BJ (cell line): ENCODE measurements at places on chromosomes 2 and 18.
A peak's percentile ranks its signal among the peaks of the same experiment; 100 is the strongest.

- no peak for DNase-seq
Measured at GRCh38 chr18:65544701-65545100, 206.1 kb upstream of the CDH7 start.

GRCh38 chr2:207505728-207506127 is 24.0 kb upstream of the CREB1 start:
- peak; percentile 62 for DNase-seq

DNA sequence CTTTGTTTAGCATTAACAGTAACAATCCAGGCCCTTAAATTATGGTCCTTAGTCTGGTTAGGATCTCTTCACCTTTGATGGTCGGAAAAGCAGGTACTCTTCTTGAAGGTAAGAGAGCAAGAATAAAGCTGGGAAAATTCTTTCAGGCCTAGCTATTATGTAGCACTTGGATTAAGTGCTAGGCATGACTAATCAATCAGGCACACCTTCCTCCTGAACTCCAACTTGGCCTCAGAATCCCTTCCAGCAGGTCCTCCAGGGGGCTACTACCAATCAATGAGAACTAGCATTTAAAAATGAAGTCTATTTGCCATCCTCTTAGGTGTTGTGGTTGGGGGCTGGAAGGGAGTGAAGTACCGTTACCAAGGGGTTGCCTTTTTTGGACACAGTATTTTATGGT is 3.7 kb downstream of the SMYD1 start:
- no peak for DNase-seq

DNA sequence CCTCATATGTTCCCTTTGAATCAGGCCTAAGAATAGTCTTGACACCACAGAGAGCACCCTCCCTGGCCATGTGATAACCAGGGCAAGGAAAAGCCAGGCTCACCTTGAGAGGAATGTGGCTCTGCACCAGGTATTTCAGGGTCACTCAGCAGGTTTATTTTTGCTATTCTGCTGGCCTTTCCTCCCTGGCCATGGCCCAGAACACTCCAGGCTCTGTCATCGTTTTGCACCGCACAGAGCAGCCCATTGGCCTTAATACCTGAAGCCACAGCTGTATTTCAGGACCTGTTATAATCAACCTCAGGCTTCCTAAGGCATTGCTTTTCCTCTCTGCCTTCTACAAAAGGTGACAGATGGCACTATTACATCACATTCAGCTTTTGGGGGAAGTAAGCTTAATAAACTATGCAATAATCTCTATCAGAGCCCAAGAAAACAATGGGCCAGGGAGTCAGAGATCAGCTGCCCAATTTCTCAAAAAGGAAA is 668.3 kb downstream of the IRS1 start:
- no peak for DNase-seq

DNA sequence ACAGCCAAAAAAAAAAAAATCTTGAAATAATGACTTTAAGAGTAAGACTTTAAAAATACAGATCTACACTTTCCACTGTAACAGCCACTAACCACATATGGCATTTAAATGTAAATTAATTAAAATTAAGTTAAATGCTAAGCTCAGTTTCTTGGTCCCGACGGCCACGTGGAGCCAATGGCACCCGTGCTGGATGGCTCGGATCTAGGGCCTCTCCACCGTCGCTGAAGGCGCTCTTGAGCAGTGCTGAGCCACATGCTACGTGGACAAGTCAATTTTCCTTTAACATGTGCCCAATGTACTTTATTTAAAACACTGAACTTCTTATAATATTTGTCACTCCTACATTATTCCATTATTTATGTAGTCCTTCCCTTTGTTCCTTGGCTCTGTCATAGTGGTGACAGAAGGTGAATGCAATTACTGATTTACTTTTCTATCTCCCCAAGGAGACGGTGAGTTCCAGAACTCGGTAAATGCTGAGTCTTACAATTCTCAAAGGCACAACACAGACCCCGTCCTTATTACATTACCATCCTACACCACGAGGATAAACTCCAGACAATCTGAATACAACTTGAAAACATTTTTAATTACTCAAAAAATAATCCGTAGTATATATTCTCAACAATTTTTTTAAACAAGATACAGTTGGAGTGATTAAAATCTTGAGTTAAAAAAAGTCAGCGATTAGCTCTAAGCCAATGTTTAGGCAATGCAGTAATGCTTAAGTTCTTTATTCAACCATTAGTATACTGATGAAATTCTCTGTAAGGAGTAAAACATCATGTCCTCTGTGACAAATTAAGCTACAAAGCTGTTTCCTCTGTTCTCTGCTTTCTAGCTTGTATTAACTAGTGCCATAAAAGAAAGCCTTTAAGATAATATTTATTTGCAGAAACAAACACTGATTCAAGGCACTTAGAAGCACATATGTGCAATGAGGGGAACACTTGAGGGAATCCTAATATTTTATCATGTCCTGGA is 95.1 kb downstream of the AFF3 start:
- DNase-seq, result no peak

- DNase-seq, result no peak
Measured at GRCh38 chr18:13269013-13269280, 50.4 kb downstream of the LDLRAD4 start.

GRCh38 chr2:203916756-203917155 is 19.8 kb upstream of the ICOS start:
- DNase-seq, result no peak

- no peak for DNase-seq
Measured at GRCh38 chr18:58992301-58993231, 127.9 kb downstream of the ZNF532 start.

DNA sequence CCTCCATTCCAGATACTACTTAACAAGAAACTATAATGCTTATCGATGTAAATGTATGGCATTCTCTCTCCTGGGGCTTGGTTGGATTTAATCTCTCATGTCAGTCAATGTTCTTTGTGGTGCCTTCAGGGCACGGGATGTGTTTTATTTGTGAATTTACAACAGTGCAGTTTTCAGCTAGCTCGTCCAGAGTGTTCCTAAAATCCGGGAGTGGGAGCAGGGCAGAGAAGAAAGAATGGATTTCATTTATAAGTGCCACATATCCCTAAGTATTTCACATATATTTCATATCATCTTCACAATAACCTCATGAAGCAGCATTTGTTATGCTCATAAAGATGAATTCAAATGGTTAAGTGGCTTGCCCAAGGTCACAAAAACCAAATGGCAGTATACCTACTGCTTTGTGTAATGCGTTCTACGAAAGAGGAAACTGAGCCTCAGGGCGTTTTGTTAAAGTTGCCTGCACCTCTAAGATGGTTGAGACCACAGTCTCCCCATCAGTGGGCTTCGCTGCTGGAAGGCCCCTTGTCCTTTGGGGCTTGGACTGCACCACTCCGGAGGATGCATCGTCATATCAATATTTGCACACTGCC is 134.7 kb upstream of the MGAT5 start:
- no peak for DNase-seq

DNA sequence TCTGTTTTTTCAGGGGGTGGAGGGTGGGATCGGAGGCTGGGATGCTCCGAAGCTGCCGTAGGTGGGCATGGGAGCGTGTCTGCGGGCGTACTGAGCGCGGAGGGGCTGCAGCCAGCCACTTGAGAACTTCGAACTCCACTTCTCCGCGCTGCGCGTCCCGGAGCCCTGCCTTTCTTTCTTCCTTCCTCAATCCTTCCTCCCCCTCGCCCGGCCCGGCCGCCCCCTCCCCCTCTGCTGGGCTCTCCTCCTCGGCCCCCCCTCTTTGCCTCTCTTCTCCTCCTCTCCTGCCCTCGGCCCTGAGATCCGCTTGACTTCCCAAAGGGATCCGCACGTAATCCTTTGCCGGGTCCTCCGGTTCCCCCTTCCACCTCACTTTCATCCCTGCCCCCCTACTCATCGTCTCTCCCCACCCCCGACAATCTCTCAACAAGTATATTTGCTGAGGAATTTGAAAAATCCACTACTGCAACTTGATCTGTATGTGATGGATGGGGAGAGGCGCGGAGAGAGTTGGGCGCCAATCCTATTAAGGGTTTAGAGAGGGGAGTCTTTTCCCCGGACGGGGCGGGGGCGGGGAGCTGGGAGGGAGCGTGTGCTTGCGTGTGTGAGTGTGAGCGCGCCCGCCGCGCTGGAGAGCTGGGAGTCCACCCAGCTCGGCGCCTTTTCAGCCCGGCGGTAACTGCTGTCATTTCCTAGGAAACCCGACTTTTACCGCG is 1.1 kb downstream of the GLI2 start:
- peak; percentile 70 for DNase-seq

GRCh38 chr2:240192661-240193060 is 52.2 kb upstream of the OTOS start:
- DNase-seq, result no peak

GRCh38 chr2:14628901-14629300 is 3.6 kb upstream of the LRATD1 start:
- DNase-seq, result no peak

DNA sequence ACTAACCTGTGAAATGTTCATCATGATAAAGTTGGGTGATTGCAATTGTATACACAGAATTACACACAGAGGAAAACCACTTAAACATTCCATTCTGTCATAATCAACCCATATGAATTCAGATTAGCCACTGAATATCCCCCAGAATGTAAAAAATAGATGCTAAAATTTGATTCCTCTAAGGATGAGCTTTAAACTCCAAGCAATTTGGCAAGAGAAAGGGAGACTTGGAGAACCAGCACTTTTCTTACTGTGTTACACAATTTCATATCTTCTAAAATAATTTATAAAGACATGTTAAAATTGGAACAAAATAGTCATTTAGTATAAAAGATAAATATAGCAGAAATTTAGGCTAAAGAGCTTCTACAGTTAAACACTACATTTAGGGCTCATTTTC is 146.3 kb upstream of the LMAN1 start:
- no peak for DNase-seq
